ENCODE measurements at places on chromosomes 3 and 15. TPM values are rescaled to one million over a fixed set of nuclear protein-coding genes. Genes with fewer than 3 reads are reported as not detected.

- DNase-seq, result no peak
Measured at GRCh38 chr15:51861557-51862359, 32.3 kb downstream of the TMOD3 start.

DNA sequence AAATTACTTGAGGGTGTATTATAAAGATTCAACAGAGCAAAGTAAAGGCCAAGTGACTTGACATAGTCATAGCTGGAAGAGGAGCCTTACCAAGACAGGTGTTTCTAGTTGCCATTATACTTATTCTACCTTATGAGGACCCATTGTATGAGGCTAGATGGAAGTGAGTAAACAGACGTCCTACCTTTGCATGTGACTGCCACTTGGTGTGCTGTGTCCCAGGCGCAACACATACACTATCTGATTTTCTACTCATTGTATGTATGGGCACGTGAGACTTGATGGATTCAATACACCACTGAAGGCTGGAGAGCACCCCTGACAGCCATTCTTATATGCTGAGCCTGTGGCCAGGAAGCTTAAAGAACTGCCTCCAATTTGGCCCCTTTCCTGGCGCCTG, 40.5 kb downstream of the BOC start:
- no peak for DNase-seq

DNA sequence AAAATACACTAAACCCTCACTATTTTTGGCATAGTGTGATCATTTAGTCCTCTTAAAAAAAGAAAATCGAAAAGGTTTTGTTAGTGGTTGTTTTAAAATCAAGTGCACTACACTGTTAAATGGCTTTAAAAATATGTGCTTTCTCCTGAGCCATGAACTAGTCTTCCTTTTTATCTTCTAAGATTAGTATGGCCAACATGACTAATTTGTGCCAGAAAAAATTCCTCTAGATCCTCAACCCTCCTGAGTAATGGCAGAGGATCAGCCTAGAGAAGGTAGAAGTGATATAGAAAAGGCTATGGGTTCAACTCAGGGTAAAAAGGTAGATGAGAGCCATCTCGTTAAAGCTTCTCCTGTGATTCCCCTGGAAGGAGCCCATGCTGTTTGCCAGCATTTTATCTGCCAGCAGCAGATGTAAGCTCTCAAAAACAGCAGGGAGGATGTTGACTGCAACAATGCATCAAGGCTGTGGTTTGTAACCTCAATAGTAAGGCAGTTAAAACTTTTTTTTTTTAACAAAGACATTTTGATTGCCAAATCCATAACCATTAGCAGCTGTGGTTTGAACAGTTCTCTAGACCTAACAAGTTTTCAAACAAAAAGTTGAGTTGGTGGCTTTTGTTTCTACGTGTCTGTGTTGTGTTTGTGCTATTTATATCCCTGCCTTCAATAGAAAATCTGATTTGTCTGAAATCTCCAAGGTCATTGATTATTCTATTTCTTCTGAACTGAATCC, 30.2 kb upstream of the ZNF609 start:
- peak; percentile 45 for DNase-seq

DNA sequence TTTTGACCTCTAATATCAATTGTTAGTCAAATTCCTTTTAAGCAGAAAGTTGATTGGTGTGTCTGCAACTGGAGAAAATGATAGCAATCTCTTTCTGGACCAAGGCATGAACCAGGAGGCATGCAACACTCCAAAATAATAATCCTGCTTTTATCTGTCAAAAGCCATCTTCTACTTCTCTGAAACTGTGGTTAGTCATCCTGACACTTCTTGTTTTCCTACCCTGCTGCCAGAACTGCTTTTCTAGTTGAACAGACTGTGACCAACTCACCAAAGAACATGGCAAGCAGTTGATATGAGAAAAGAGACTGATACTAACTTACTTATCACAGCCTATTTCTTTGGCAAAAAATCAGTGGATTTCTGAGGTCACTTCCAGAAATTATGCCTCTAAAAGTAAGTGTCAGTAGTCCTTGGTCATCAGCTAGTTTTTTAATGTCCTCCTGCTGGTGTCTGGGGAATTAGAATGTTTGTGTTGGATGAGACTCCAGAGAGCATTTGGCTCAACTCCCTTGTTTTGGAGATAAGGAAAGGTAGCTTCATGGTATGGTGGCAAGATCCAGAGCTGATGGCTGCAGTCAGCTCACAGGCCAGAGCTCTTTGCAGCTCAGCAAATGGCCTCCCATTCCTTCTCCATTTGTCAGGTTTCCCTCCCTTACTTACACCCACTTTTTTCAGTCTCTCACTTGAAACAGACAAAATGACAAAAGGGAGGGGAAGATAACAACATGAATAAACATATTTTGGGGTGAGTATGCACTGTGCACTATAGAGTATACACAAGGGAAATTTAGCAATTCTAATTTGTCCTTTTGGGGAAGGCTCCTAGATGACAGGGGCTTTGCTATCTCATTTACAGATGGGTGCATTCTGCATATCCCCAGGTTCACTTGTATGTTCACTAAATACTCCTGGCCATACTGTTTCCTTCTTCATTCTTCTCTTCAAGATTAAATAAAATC, 7.0 kb downstream of the CRYGS start:
- no peak for DNase-seq

Gene CPB1
- not detected for total RNA-seq

GRCh38 chr3:65732051-65732935, 306.4 kb downstream of the MAGI1 start:
- DNase-seq, result peak; percentile 87

Gene MITF
- 116 TPM for total RNA-seq

DNA sequence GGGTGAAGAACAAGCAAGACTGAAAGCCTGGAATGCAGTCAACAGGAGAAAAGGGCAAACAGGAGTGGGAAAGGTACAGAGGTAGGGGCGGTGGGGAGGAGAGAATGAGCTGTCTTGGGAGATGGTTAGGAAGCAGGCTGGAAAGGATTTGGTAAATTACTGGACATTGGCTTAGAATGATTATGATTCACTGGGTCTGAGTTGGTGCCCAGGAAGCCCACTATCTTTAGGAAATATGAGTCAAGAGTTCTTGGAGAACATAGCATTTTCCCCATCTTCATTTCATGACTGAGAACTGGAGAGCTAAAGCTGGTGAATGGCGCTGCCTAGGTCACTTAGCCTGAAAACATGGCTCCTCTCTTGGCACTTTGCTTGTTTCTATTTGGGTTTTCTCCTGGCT, 74.7 kb upstream of the C3orf80 start:
- DNase-seq, result no peak
